CD8-positive, alpha-beta T cell (primary cell): ENCODE measurements at places on chromosomes 11 and 22.

DNA sequence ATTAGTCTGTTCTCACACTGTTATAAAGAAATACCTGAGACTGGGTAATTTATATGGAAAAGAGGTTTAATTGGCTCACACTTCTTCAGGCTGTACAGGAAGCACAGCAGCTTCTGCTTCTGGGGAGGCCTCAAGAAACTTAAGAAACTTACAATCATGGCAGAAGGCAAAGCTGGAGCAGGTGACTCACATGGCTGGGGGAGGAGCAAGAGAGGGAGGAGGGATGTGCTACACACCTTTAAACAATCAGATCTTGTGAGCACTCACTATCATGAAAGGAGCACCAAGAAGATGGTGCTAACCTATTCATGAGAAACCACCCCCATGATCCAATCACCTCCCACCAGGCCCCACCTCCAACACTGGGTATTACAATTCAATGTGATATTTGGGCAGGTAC lies 381.6 kb downstream of the ETS1 start:
- DNase-seq: no peak

GRCh38 chr11:7869467-7869866 lies 61.6 kb downstream of the OR10A6 start:
- DNase-seq: no peak

DNA sequence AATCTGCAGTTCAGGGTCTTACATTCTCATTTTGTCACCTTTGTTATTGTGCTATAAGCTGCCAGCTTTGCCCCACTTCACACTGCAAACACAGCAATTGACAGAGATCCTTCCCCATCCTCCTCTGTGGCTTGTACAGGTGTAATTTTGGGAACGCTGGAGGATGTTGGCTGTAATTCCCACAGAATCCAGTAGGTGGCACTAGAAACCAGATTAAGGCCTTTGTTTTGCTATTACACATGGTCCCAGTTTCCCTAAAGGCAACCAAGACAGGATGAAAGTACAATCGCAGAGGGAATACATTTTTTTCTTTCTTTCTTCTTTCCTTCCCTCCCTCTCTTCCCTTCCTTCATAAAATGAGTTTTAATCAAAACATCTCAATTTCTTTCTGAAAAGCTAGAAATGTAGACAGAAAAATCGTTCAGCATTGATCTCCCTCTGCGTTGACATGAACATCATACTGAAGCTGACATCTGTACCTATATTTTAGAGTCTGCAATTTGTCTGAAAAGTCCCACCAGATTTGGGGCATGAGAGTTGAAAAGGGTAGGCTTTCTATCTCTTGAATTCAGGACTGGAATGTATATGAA lies 21.3 kb upstream of the NELL1 start:
- peak; percentile 39 for DNase-seq

DNA sequence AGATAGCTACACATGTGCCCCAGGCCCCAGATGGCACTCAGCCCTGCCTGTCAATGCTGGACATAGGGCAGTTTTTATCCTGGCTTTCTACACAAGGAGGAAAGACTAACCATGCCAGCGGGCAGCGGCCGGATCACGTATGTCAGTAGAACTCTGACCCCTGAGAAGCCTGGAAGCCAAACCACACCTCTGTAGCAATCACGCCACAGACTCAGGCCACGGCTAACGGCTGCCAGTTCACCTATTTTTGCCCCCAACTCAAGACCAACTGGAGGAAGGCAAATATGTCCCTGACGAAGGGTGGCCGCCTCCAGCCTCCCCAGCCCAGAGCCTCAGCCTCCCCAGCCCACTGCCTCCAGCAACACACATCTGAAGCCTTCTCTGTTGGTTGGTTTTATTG lies 7.2 kb upstream of the CD81 start:
- DNase-seq: no peak

DNA sequence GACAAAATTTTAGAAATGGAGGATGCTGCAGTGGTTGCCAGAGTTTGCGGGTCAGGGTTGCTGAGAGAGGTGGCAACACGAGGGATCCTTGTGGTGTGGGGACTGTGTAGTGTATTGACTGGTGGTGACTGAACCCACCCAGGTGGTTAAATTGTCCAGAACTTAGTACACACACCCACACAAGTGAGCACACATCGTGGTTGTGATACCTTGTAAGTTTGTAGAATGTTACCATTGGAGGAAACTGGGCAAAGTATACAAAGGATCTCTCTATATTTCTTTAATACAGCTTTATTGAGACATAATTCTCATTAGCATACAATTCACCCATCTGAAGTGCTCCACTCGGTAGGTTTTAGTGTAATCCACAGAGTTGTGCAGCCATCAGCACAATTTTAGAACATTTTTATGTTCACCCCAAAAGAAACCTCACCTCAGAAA lies 56.1 kb downstream of the MED15 start:
- DNase-seq: no peak
